ENCODE measurements at places on chromosomes 1 and 21. TPM values are rescaled to one million over a fixed set of nuclear protein-coding genes. Genes with fewer than 3 reads are reported as not detected.
A peak's percentile ranks its signal among the peaks of the same experiment; 100 is the strongest.

The BCAN gene
- not detected for total RNA-seq

DNA sequence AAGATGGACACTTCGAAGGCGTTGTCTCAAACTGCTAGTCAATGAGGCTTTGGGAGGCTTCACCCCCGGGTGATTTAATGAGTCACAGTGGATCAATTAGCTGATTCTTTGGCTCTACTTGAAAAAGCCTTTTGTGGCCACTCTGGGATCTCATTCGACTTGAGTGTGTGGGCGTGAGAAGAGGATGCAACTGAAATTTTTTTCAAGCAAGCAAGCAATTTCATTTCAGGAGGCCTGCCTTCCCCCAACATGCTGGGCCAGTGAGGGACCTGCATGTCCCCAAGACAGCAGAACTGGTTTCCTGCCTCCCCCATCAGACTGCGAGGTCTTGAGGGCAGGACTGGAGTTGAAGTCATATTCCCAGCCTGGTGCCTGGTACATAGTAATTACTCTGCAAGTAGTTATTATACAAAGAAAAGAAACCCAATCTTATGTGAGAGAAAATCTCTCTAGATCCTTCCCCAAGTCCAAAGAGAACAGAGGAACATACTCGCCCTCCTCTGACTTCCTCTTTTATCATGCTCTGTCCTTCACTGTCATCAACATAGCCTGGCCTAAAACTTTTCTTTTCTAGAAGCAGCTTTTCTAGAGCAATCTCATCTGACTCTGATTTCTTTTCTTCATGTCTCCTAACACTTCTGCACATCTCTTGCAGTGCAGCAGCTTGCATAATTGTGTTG, 22.7 kb downstream of the SYT6 start:
- no peak for DNase-seq

- DNase-seq: no peak
These were observed 23.9 kb upstream of the KCTD3 start for GRCh38 chr1:215543191-215543606.

DNA sequence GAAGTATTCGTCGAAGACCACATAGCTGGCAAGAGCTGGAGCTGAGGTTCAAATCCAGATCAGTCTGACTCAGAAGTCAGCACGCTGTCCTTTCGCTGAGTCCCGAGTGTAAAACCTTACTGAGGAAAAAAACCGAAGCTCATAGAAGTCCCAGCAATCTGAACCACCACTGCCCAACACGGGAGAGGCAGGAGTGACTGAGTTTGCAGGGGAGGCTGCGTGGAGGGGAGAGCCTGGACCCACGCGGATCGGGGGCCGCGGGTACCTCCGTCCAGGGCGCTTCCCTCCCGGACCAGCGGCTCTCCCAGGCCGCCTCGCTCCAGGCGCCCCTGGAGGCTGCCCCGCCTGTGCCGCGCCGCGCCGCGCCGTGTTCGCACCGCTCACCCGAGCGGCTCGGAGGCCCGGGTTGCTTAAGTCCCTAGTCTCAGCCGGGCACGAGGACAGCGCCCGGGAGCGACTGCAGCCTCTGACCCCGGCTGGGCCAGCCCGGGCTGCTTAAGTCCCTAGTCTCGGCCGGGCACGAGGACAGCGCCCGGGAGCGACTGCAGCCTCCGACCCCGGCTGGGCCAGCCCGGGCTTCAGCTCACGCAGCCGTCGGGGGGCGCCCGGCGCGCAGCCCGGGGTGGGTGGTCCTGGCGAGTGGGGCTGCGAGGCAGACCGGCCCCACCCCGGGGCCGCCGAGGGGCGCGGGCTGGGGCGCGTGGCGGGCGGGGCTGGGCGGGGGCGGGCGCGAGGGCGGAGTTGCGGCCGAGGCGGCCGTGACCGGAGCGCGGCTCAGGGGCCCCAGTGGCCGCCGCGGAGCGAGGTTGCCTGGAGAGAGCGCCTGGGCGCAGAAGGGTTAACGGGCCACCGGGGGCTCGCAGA, at the start of gene ADAMTSL4:
Gene ADAMTSL4, plus strand, starts transcription at position 777 of the 864 bp plus-strand sequence. CDS start 2,881 bp downstream, outside the sequence.
- peak; percentile 66 for DNase-seq

- DNase-seq: no peak
These were observed 68.2 kb upstream of the OLIG2 start for GRCh38 chr21:32957545-32957944.

- no peak for DNase-seq
These were observed 329.8 kb downstream of the RPS6KC1 start for GRCh38 chr1:213380865-213381264.

DNA sequence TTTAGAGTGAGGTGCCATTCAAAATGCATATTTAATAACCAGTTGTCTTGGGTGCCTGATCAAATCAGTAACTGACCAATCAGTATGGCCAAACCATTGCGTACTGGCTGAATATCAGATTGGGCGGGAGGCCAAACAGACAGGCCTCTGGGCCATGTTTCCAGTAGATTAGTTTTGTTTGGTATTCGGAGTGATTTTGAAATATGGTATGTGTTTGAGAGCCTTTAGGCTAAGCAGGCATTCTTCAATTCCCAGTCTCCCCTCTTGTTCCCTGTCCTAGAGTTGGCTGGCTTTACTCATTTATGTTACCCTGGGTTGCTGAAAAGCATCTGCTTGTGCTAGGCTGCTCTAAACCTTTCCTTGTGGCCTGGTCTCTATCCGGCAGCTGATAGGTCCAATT, 80.1 kb downstream of the BACH1 start:
- DNase-seq: no peak

- no peak for DNase-seq
These were observed 70.4 kb upstream of the HMCN1 start for GRCh38 chr1:185663771-185664296.

The SLC5A9 gene
- not detected for total RNA-seq

The CHD5 gene
- under 0.01 TPM for total RNA-seq

DNA sequence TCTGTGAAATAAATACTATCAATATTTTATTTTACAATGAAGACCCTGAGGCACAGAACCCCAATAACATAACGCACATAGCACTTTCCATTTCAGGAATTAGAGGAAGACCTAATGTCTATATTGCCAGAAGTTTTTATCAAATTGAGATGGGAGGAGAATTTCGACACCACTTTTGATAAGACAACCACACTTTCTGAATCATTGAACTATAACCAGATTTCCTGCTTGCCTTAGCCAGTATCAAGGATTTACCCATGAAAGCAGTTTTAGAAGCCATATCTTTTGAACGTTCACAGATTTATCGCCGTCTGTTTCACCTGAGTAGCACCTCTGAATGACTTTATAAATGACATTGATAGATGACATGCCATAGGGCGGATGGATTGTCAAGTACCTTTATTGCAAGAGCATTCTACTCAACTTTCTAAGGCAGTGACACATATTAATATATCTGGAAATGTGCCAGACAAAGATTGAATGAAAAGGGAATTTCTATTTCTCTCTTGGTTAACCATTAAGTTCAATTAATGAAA, 768.4 kb downstream of the LTN1 start:
- no peak for DNase-seq

DNA sequence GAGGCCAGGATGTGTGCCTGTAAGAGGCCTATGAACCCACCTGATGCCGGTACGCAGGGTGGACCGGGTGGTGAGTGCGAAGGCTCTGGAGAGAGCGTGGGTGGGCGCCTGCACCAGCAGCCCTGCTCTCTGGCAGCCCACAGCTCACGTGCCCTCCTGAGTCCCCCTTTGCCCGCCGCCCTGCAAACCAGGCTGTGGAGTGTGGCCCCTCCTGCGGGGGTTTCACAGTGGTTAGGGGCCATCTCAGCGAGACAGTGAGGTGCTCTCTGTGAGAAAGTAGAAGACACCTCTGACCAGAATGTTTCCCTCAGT, 22.3 kb downstream of the RHBG start:
- no peak for DNase-seq

DNA sequence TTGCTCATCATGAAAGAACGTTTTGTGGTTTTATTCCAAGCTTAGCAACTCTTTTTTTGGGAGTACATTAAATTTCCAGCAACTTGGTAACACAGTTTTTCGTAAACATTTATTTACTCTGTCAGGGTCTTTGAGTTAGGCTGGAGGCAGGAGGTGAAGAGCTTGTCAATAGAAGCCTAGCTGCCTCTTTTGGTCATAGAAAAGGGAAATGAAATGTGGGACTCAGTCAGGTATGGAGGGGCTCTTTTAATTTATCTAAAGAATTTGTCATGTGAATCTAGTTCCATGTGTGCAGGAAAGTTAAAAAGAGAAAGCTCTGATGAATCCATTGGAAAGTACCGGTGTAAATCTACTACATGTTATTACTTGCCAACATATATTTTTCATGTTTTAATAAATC, 45.9 kb upstream of the PRMT6 start:
- no peak for DNase-seq

- DNase-seq: no peak
These were observed 71.6 kb downstream of the XCL2 start for GRCh38 chr1:168472223-168472622.

DNA sequence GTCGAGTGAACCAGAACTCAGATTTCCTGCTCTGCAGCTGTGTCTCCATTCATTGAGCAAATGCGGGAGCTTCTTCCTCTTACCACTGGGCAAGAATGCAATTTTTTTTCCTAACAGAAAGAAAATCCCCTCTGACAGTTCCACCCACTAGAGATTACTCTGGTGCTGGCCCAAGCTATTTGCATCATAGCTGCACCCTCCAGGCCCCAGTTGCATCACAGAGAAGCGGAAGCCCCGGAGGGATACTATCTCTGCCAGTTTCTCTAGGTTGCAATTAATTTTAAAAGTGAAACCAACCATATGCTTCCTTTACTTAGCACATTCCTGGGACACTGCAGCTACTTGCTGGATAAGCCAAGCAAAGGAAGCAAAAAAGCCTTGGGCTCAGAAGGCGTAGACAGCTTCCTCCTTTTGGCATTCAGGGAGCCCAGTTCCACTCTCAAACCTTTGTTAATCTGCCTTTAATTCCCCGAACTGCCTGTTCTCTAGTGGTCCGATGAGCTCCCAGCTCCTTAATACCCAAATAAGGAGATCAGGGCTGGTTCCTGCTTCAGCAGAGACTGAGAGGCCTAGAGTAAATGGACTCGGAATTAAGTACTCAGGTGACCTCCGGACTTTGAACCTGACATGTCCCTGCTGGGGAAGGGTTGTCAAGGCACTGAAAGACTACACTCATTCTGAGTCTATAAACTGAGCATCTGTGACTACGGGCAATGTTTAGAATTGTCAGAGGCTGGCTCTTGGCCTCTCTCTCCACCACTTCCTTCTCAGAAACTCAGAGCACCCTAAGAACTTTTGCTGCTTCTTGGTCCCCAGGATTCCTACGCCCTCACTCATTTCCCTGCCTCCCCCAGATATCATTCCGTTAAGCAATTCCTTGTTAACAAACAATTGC, 72.5 kb upstream of the TNFSF18 start:
- DNase-seq: peak; percentile 58

- DNase-seq: peak; percentile 80
These were observed 8.0 kb downstream of the SDHB start for GRCh38 chr1:17045634-17046333.

The CASZ1 gene
- total RNA-seq: 10.8 TPM

GRCh38 chr1:118155106-118155505, 29.9 kb downstream of the SPAG17 start:
- DNase-seq: no peak

The SLAMF9 gene
- not detected for total RNA-seq

The VANGL1 gene
- total RNA-seq: 16.3 TPM

- peak; percentile 8 for DNase-seq
These were observed 17.2 kb upstream of the SLAMF6 start for GRCh38 chr1:160539990-160540858.

- no peak for DNase-seq
These were observed 29.3 kb downstream of the IER5 start for GRCh38 chr1:181117648-181118449.

GRCh38 chr1:6008084-6008415, 15.8 kb upstream of the NPHP4 start:
- DNase-seq: no peak

DNA sequence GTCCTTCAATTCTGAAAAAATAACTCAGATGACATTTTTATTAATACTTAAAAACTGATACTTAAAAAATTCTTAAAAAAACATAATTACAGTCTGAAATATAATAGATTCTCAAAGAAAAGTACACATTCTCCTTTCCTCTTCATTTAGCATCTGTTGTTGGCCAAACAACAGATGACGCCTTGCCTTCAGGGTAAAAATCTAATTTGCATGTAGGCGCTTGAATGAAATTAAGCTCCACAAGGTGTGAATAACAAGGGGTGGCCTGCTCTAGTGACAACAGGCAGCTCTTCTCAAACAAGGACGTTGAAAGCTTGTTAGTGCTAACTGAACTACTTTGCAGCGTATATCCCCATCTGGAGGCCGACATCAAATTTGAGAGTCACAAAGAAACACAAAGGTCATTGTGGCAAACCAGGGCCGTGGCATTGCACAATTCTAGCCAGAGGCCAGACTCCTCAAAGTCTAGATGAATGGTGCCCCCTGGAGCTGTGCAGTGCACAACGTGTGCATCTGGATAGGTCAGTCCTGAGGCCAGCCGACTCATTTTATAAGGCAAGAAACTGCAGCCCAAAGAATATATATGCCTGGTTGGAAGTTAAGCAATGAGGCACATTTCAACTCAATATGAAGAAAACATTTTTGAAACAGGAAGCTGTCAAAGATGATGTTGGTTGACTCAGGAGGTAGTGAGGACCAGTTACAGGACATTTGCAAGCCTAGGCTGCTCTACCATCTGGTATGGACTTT, 459.2 kb upstream of the RUNX1 start:
- DNase-seq: peak; percentile 6

The PM20D1 gene
- total RNA-seq: 0.05 TPM

DNA sequence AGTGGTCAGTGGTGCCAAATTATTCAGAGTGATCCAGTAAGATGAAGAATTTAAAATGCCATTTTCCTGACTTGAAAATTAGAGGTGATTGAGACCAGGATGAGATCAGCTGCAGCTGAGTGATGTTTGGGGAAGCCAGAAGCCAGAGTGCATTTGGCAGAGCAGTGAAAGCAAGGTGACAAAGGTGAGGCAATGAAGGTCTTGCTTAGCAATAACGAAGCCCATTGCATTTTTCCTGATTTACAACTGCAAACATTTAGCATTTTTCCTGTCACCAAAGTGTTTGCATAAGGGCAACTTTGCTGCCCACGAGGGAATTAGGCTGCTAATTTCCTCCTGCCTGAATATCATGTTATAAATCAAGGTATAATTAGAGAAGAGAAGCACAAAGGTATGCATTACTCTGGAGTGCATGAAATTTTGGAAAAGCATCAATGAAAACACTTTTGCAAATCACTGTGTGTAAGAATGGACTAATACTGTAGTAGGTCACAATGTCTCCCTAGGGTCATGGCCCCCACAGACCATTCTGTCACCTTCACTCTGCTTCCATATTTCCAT, 188.2 kb upstream of the LYPLAL1 start:
- DNase-seq: no peak

GRCh38 chr1:116375887-116376728, 3.1 kb downstream of the ATP1A1 start:
- DNase-seq: peak; percentile 78

- DNase-seq: peak; percentile 36
These were observed 1.4 kb downstream of the LDLRAP1 start for GRCh38 chr1:25544819-25545218.

GRCh38 chr1:61639608-61640336, 85.2 kb downstream of the TM2D1 start:
- DNase-seq: no peak

The PHGDH gene
- 6.8 TPM for total RNA-seq

GRCh38 chr21:17612565-17613241, at the start of gene BTG3:
BTG3 (minus strand) TSS chr21:17612901; CDS start chr21:17609144, 3,757 bp downstream.
- peak; percentile 80 for DNase-seq

GRCh38 chr1:117895482-117896114, 33.8 kb downstream of the GDAP2 start:
- DNase-seq: peak; percentile 90

- DNase-seq: no peak
These were observed 6.1 kb downstream of the PRXL2B start for GRCh38 chr1:2592672-2593071.

All from dermis blood vessel endothelial cell (primary cell).